ENCODE measurements at places on chromosomes 3 and 15.
A peak's percentile ranks its signal among the peaks of the same experiment; 100 is the strongest.

DNA sequence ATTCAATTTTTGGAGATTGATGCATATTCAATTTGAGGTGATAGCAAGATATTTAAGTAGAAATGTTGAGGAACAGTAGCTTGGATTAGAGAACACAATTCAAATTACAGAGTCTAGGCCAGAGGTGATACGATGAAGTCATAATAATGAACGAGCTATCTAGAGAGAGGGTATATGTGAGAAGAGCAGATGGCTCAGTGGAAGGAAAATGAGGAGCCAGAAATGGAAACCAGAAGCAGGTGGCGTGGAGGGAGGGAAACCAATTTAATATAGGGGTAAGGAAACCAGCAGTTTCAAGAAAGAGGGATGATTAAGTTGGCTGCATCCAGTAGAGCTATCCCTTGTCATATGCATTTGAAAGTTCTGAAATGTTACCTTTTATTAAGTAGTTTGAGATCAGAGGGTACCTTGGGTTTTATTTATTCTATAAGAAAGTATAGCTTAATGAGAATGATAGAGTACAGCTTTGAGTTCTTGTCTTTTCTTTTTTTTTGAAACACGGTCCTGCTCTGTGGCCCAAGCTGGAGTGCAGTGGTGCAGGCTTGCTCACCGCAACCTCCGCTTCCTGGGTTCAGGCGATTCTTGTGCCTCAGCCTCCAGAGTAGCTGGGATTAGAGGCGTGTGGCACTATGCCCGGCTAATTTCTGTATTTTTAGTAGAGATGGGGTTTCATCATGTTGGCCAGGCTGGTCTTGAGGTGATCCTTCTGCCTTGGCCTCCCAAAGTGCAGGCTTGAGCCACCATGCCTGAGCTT, 22.1 kb downstream of the NCK1 start:
- no peaks in the 10 kb centered on the region for H3K27me3 ChIP-seq
- no peak overlapping the region for H3K27ac ChIP-seq
- no peak overlapping the region for H3K4me3 ChIP-seq

DNA sequence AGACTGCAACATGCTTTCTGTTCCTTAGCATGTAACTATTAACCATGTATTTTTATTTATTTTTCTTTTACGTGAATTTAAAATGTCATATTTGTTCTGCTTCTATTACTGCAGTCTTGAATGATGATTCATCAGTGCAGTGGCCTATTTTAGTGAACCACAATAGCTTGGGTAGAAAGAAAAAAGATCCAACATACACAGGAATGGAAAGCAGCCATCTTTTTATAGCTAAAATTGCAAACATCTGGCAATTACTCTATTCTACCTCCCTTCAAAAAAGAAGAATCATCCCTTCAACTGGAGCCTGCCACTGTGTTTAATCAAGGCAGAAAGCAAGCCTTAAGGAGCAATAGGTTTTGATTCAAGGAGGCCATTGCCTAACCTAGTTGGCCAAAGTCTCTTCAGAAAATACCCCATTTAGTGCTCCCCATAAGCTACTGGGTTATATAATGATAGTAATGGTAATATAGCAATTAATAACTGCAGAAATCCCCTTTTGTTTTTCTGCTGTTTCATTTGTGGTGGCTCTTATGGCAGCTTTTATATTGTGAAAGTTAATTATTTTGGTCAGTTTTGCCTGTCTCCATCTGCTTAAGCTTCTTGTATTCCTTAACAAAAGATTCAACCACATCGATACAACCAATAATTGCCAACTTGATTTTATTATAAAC, 267.3 kb downstream of the LPP start:
- H3K36me3 ChIP-seq = no peaks in the 10 kb centered on the region
- no peak overlapping the region for H3K27ac ChIP-seq
- H3K4me1 ChIP-seq = no peaks in the 10 kb centered on the region
- no peaks in the 10 kb centered on the region for H3K27me3 ChIP-seq
- no peak overlapping the region for H3K4me3 ChIP-seq
- peak; percentile 29 for DNase-seq

DNA sequence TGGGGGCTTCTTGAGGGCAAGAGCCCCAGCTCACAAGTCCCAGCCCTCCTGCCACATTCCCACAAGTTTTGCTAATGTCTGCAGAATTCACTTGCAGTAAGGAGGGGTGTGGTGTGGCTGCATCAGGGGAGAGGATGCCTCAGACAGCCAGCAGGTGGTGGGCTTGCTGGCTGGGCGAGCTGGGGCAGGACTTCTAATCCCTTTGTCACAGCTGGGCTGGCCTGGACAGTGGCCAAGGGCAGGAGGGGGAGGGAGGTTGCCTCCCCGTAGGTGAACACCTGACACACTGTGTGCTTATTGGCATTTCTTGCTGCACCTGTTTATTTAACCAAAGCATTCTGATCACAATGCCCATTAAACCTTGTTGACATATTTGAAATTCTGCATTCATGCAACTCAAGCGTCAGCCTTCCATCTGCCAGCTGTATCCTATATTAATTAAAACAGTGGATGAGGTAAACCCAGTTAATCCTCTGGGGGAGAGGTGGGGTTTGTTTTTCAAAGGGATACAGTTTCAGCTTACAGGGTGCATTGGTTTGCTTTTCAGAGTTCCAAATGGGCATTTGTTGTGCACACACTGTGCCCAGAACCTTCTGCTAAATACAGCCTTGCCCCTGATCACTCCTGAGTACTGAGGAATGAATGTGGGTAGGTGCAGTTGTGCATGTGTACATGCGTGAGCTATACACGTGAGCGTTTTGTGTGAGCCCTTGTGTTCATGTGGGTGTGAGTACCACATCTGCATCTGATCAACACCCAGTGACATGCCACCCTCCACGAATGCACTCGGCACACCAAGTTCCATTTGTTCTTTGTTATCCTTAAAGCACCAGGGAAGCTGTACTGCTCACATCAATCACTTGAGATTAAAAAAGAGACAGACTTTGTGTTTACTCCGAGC, 268.7 kb downstream of the XXYLT1 start:
- H3K27me3 ChIP-seq = no peaks in the 10 kb centered on the region
- H3K4me1 ChIP-seq = peaks cover 47% of the 10 kb centered on the region
- peak; percentile 89 for DNase-seq
- peak overlapping the region; percentile 96 for H3K27ac ChIP-seq

DNA sequence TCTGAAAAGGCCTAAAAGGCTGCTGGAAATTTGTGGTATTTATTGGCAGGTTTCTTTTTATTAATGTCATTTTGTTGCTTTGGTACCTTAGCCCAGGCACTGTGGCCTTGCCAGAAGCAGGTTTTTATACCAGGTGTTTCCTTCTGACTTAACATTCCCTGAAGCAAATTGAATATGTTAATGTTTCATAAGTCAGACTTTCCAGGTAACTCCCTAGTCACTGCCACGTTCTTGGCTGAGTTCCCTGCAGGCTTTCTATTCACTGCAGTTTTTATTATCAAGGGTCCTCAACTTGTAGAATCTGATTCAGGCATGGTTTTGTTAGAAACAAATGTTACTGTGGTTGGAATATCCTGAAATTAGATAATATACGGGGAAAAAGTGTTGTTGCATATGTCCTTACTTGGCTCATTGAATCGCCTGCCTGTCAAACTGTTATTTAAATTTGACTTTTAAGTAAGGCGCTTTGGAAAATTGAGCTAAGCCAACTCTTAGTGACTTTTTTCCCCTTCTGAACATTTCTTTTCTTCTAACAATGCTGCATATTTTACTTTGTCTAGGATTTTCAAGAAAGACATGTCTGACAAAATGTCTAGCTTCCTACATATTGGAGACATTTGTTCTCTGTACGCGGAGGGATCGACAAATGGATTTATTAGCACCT, 22.9 kb downstream of the ITPR1 start:
- no peak overlapping the region for H3K27ac ChIP-seq
- no peaks in the 10 kb centered on the region for H3K4me1 ChIP-seq
- no peak overlapping the region for H3K4me3 ChIP-seq
- no peaks in the 10 kb centered on the region for H3K36me3 ChIP-seq
- no peak for DNase-seq

DNA sequence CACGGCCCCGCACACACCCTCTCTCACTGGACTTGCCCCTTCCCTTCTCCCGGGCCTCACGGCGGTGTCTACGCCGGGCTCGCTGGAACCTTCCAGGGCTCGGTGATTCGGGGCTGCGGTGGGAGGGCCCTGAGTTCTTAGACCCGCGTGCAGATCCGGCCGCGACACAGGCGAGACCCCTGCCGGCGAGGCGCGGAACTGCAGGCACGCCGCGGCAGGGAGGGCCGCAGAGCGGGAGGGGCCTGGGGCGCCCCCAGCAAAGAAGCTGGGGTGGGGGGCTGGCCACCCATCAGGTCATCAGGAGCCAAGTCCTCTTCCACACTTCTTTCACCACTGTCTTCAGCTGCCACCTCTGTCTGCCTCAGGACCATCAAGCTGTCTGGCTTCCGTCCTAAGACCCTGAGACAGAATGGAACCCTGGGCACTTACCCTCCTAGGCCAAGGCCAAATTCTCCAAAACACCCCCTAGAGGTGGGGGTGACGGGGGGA, 164.5 kb downstream of the XXYLT1 start:
- DNase-seq = peak; percentile 78
- no peak overlapping the region for H3K27ac ChIP-seq
- H3K36me3 ChIP-seq = no peaks in the 10 kb centered on the region
- H3K4me3 ChIP-seq = no peak overlapping the region
- H3K4me1 ChIP-seq = peaks cover 49% of the 10 kb centered on the region

DNA sequence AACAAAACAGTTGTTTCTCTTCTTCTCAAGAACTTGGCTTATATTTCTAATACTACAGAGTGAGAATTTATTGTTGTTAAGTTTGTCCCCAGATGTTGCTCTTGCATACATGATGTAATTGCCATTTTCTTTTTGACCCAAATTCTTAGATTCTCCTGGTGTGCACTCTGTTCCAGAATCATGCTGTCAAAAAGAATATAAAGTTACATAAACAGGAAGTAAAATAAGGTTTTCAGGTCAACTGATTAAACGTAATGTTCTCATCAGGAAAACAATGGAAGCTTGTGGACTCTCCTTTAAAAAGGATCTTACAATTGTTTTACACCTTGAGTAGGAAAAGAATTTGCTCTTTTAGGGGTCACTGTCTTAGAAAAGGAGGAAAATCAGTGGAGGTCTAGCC, 121.8 kb downstream of the ADAM10 start:
- H3K4me3 ChIP-seq = no peak overlapping the region
- H3K27ac ChIP-seq = no peak overlapping the region
- no peaks in the 10 kb centered on the region for H3K27me3 ChIP-seq

DNA sequence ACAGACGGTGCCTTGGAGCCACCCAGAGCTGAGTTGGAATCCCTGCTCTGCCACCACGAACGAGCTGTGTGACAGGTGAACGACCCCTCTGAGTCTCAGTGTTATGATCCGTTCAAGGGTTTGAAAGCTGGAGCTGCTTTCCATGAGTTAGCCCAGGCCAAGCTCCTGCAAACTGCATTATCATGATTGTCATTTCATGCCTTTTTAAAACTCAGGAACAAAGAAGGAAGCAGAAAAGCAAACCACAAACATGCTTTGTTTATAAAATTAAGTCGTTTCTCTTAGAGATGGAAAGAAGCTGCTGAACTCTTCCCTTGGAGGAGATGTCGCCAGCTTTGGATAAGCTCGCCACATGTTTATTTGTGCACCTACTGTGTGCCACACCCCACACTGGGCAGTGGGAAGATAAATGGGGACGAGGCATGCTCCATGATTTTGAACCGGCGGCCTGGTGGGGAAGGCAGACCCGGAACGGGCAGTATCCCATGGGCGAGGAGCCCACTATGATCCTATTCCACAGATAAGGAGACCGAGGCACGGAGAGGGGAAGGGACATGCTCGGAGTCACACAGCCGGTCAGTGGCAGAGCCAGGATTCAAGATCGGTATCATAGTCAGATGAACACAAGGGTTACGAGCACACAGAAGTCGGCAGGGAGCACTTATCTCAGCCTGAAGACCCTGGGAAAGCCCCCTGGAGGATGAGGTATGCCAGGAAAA, 15.9 kb downstream of the HRH1 start:
- no peak overlapping the region for H3K27ac ChIP-seq
- DNase-seq = no peak
- no peaks in the 10 kb centered on the region for H3K4me1 ChIP-seq
- no peak overlapping the region for H3K4me3 ChIP-seq
- H3K36me3 ChIP-seq = no peaks in the 10 kb centered on the region

DNA sequence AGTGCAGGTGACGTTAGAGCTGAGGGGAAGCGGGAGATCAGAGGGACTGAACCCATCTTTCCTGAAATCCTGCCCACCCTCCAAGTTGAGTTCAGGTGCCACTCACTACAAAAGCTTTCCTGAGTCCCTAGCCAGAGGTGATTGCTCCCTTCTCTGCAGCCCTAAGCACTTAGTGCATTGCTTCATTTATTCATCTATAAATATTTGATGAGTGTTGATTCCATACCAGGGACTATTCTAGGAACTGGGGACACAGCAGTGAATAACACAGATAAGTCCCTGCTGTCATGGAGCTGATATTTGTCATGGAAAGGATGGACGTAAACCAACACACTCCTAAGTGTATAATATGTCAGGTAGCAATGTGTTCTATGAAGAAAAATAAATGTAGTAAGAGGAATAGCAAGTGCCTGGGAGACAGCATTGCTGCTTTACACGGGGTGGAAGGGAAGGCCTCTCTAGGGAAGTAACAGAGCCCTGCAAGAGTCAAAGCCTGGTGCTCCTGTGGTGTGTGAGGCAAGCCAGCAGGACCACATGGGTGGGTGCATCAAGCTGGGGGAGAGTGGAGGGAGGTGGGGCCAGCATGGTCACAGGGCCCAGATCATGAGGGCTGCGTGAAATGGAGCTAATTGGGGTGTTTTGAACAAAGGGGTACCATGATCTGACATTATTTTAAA, 18.6 kb downstream of the ALPK3 start:
- no peaks in the 10 kb centered on the region for H3K4me1 ChIP-seq
- H3K27ac ChIP-seq = no peak overlapping the region
- DNase-seq = no peak
- no peaks in the 10 kb centered on the region for H3K36me3 ChIP-seq

DNA sequence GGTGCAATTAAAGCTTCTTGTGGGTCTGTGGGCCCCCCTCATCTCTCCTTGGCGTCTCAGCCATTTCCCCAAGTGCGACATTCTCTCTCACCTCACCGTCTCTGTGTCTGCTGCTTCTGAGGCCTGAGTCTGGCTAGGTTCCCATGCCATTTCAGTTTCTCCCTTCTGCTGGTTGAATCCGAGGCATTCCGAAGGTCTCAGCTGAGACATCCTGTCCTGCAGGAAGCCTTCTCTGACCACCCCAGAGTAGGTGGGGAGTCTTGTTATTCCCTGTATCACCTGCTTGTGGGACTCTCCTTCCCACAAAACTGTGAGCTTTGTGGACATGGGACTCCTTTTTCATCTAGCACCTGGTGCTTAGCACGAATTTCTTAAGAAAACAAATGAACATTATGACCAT, 78.3 kb downstream of the ASB7 start:
- no peak overlapping the region for H3K4me3 ChIP-seq
- no peak for DNase-seq
- H3K27me3 ChIP-seq = no peaks in the 10 kb centered on the region
- H3K4me1 ChIP-seq = no peaks in the 10 kb centered on the region
- no peak overlapping the region for H3K27ac ChIP-seq

GRCh38 chr3:37862219-37862902, 681 bp downstream of the CTDSPL start:
- H3K4me1 ChIP-seq = peaks cover 4% of the 10 kb centered on the region
- no peaks in the 10 kb centered on the region for H3K36me3 ChIP-seq
- H3K4me3 ChIP-seq = peak overlapping the region; percentile 58
